GM20000 (cell line): ENCODE measurements at places on chromosomes 7 and 10.

GRCh38 chr7:6248581-6248980 lies 23.8 kb downstream of the CYTH3 start:
- no peak for DNase-seq

- DNase-seq: no peak
Measured at GRCh38 chr10:5447056-5447455, 34.7 kb downstream of the NET1 start.

DNA sequence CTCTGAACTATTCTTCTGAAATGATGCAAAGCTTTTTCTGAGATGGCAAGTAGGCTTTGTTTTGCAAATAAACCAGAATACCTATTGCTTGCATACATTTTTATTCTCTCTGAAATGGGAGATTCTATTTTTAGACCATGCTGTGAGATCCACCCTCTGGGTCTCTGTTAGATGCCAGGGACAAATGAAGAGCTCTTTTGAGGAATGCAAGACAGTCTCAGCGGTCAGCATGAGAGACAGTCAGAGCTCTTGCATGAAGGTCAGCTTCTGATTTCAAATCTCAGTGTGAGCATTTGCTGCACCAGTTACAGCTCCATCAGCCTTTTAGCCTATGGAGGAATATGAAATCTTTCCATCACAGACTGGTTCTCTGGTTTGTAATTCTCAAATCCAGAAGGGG lies 429.9 kb upstream of the KLF6 start:
- no peak for DNase-seq

DNA sequence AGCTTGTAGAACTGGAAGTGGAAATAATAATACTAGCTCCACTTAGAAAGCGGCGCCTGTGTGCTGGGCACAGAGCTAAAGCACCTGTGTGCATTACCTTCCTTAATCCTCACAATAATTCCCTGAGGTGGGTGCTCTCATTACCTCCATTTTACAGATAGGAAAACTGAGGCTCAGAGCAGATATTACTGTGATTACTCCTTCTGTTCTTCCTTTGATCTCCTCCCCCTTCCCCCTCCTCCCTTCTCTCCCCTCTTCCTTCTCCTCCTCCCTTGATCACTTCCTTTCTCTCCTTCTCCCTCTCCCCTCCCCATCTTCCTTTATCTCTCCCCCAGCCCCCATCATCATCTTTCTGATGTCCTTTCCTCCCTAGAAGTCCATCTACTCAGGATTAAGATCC lies 55.0 kb downstream of the C10orf105 start:
- no peak for DNase-seq

DNA sequence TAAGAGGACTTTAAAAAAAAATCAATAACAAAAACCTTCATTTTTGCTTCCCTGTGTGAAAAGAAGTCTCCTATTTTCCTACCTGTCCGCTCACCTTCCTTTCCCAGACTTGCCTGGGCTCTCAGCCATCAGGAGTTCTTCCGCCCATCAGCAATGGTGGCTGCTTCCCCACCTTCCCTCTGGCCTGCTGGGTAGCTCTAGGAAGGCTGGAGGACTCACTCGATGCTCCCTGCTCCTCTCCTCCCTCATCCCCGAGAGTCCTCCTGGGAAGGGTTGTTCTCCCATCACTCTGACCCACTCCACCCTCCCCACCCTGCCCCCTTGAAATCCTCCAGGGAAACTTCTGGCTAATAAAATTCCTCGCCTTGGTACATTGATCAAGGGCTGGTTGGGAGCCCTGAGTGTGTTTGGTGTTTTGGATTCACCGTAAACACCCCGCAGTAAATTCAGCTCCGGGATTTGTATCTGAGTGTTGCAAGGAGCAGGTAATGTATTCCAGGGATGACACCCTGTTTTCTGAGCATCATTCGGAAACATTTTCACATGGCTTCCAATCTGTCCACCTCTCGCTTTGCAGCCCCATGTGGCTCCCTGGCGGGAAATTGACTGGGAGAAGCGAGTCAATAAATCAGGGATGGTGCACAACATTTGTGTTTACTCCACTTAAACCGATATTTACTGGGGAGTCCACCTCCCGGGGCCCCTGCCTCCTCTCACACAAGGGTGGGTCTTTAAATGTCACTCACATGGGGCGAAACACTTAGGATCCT lies 126.4 kb upstream of the SDK1 start:
- no peak for DNase-seq

- no peak for DNase-seq
Measured at GRCh38 chr10:86283466-86284287, 82.9 kb downstream of the GRID1 start.

DNA sequence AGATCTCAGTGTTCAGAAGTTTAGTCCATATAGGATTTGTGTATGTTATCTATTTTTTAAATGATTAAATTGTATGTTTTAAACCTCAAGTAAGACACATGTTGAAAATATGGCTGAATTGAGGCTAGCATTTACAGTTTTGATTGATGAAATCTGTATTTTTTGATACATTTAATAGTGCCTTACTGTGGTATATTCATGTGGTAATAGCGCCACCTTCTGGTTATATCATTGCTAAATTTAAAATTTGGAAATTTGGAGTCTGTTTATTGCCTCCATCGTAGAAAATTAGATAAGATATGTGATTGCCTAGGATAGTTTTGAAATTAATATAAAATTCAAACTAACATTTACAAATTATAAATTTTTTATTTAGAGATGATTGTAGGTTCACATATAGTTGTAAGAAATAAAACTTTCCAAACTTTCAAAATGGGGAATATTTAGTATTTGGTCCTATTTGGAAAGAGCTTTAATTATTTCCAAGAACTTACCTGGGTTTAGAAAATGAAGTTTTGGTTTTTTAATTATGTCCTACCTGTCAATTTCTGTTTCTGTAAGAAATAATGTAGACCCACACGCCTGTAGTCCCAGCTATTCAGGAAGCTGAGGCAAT lies 19.1 kb upstream of the ARMS2 start:
- no peak for DNase-seq

GRCh38 chr10:71795248-71795647 lies 21.9 kb upstream of the VSIR start:
- no peak for DNase-seq

- no peak for DNase-seq
Measured at GRCh38 chr10:30877111-30877510, 154.6 kb downstream of the ZNF438 start.

GRCh38 chr10:33099748-33100147 lies 141.7 kb upstream of the ITGB1 start:
- DNase-seq: no peak

DNA sequence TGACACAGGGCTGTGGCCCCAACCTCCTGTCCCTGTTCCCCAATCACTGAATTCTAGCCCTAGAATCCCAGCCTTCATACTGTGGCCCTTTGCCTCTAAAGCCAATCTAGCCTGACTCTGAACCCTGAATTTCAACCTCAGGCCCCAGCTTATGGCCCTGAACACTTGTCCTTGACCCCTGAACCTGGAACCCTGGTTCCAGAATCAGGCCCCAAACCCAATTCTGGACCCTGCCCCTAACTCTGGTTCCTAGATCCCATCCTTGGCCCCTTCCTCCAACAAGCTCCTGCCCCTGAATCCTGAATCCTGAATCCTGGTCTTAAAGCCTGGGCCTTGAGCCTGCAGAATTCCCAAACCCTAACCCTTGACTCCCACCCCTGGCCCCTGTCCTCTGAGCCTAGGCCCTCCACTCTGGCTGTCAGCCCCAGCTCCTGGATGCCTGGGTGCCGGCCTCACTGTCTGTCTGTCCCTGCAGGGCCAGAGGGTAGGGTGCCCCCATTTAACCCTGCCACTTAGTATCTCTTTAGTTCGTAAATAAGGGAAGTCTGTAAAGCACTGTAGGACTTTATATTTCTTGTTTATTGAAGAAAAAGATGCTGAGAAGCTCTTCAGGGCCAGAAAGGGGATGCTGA lies 1.3 kb downstream of the INPP5A start:
- DNase-seq: no peak

- no peak for DNase-seq
Measured at GRCh38 chr7:4218481-4218880, 463.6 kb upstream of the FOXK1 start.

- DNase-seq: no peak
Measured at GRCh38 chr7:112053737-112054069, 152.5 kb downstream of the DOCK4 start.

DNA sequence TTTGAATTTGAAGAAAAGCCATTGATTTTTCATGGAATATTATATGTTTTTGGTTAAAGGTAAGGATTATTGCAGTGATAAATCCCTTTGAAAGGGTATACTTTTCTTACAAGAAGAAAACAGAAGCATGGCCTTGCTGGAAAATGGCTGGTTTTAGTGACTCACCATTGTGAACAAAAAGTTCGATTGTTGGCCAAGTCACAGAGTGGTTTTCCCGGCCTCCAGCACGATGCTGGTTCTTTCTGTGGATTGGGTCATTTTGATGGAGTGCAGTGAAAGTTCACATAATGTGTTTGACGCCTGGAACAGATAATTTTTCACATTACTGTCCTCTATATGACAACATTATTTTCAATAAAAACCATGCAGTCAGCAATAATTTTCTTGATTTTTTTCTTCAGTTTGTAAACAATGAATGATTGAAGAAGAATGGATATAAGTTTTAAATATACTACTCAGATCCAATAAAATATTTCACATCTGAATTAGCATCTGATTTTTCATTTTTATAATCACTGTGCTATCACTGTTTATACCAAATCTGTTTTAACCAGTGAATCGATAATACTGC lies 60.9 kb downstream of the RBM20 start:
- no peak for DNase-seq

DNA sequence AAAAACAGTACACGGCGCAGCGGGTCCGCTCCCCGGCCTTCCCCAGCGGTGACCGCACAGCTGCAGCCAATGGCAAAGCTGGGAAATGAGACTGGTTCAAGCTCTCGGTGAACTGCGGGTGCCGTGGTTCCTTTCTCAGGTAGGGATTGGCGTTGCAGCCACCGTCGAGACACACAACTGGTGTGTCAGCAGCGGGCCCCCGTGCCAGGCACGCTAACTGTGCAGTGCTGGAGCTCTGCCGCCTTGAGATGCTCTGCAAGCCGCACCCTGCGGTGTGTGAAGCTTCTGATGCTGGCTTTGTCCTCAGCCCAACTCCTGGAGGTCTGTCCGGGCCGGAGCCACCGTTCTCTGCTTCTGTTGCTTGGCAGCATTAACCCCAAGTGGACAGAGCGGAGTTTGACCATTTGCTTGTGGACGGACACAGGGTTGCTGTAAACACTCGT lies 20.6 kb upstream of the NKX6-2 start:
- DNase-seq: no peak

GRCh38 chr7:25494896-25495295 lies 266.6 kb upstream of the NPVF start:
- DNase-seq: no peak

DNA sequence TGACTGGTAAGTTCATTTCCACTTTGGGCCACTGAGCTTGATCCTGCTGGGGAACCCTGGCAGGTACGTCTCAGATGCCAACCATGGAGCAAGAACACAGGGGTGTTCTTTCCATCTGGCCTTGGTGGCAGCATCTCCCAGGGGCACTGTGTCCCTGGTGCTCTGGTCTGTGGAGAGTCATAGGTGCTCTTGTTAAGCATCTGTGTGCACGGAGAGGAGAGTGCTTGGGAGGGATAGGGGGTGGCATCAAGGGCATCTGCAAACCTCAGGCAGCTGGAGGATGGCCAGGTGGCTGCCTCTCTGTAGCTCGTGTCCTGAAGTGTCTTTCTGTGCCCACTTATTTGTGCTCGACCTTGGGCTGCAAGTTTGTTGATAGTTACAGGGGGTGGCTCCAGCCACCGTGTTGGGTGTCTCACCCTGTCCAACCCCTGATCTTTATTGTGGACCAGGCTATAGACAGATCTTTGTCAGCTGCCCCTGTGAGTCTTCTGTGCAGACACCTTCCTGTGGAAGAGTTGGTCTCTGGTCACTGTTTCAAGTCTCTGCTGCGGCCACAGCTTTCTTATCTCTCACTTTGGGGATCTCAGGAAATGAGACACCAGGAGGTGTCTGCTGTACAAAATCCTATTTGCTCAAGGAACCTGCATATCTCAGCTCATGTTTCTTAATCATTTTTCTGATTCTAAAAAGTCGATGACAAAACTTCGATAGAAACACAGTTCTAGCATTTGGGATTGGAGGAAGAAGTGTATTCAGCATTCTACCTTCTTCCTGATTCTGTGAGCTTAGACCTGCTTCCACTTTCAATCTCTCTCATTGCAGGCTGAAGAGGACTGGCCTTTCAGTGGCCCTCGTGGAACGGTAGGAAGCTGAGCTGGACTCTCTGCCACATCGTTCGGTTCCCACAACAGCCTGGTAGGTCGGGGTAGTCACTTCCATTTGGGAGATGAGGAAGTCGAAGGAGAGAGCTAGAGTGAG lies 17.2 kb upstream of the GIMAP8 start:
- DNase-seq: peak; percentile 59

- DNase-seq: no peak
Measured at GRCh38 chr7:36605261-36606051, 118.8 kb downstream of the AOAH start.

GRCh38 chr10:100743626-100744135 lies 1.7 kb upstream of the PAX2 start:
- peak; percentile 89 for DNase-seq

- DNase-seq: peak; percentile 9
Measured at GRCh38 chr7:26688936-26689506, 175.4 kb downstream of the SKAP2 start.

DNA sequence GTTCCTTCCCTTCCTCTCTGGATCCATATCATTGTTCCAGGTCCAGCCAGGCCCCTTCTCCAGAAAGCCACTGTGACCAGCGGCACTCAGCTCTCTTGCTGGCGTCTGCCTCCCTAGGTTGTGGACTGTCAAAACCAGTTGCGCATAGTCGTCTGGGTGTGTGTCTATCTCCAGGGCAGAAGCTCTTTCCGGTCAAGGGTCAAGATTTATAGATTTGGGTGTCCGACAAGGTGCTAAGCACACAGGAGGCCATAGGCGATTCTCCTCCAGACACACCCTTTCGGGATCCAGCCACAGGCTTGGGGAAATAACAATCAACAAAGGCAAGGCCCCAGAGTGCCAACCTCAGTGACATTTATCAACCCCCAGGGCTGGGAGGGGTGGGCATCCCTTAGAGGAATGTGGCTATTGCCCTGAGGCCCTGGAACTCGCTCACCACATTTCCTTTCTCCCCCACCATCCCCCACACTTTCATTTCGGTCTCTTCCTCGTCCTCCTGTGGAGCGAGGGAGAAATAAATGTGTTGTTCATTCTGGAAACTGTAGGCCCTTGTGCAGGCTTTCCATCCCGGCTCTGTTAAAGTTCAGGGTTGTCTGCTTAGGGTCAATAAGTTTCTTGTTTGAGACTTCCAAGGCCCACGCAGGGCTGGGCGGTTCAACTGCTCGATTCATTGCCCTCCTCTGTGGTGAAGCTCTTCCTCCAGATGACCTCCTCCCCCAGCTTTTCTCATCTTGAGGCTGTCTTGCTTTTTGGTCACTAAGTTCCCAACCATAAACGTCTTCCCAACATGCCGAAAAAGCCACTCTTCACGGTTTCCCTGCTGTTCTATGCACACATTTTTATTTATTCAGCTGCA lies 57.9 kb downstream of the AFAP1L2 start:
- no peak for DNase-seq

GRCh38 chr7:29113384-29114102 lies 32.8 kb downstream of the CPVL start:
- DNase-seq: no peak

- no peak for DNase-seq
Measured at GRCh38 chr10:52540479-52540984, 226.5 kb downstream of the DKK1 start.

GRCh38 chr10:95440038-95440725 lies 121.0 kb downstream of the SORBS1 start:
- no peak for DNase-seq

GRCh38 chr7:100888291-100888987 lies 1.1 kb downstream of the UFSP1 start:
- peak; percentile 22 for DNase-seq
